EL (cell line): ENCODE measurements at places on chromosomes 11 and 22.
A peak's percentile ranks its signal among the peaks of the same experiment; 100 is the strongest.

DNA sequence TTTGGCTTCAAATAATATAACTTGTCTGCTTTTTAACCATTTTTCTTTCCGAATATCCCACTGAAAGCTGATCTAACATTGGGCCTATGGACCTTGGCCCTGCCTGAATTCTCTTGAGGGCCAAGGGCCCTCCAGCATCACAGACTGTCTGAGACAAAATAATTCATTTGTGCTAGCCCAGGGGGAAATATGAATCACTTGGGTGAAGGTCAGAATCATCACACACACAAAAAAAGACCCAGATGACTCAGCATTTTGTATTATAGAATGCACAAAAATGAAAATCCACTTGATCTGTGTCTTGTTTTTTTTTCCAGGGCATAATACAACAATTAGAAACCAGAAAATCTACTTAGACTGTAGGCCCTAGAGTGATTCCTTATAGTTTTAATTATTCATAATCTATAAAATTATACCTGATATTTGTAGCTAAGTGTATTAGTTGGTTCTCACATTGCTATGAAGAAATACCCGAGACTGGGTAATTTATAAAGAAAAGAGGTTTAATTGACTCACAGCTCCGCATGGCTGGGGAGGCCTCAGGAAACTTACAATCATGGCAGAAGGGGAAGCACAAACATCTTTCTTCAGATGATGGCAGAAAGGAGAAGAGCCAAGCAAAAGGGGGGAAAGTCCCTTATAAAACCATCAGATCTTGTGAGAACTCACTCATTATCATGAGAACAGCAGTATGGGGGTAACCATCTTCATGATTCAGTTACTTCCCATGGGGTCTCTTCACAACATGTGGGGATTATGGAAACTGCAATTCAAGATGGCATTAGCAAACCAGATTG is 15.6 kb upstream of the RDX start:
- DNase-seq: peak; percentile 66

DNA sequence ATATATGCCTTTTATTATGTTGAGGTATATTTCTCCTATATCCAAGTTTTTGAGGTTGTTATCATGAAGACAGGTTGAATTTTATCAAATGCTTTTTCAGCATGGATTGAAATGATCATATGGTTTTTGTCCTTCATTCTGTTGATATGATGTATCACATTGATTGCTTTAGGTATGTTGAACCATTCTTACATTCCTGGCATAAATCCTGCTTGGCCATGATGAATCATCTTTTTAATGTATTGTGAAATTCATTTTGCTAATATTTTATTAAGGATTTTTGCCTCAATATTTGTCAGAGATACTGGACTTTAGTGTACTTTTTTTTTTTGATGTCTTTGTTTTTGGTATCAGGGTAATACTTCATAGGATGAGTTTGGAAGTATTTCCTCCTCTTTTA is 283.8 kb upstream of the C11orf87 start:
- peak; percentile 27 for DNase-seq

DNA sequence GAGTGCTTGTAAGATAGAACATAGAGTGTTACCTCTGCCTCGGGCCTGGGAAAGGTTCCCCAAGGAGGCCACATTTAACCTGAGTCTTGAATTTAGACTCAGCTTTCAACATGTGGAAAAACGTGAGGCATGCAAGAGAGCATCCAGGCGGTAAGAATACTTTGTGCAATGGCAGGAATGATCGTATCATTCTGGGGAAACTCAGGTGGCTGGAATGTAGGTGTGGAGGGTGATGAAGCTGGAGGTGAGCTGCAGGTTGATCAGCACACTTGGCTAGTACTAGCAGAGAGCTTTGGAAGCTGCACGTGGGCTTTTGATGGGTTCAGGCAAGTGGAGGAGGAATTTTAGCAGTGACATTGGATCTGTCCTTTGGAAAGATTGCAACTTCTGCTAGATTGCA is 270.3 kb upstream of the RAG2 start:
- no peak for DNase-seq

- no peak for DNase-seq
Measured at GRCh38 chr11:115891581-115891980, 387.4 kb upstream of the CADM1 start.

DNA sequence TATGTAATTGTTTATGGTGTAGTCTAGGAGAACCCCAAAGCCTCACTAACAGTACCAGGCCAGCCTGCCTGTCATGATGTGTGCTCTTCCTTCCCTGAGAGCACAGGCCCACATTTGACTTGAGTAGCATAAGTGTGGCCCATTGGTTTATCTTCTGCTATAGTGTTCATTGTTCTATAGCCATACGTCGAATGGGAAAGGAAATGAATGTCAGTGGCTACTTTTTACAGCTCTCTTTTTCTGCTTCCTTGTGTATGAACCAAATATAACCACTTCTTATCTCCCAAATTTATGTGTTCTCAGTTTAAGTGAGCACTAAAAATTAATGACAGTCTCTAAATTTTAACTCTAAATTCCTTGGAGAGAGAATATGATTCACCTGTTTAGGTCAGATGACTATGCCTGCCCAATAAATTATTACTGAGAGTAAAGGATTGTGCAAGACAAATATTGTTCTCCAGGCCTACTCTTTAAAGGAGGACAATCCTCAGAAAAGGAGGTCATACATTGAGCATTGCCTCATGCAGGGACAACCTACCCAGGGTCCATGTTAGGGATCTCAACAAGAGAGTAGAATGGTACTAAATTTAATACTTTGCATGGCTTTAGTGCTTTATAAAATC is 222.9 kb upstream of the ARHGAP20 start:
- no peak for DNase-seq

GRCh38 chr11:95305705-95306104 is 74.7 kb upstream of the SESN3 start:
- no peak for DNase-seq

DNA sequence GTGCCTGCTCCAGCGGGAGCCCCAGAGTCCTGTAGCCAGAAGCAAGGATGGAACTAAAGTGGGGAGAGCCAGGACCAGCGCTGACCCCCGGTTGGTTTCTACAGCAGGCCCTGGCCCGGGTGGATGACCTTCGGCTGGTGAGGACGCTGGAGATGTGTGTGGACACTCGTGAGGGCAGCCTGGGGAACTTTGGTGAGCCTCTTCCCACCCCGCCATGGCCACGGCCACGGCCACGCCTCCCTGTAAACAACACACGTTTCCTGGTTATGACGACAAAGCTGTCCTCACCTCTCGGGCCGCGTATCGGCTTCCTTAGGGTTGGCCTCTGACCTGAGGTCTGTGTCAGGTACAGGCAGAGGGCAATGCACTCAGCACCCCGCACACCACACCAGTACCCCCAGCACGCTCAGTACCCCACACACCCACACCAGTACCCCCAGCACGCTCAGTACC is 4.1 kb downstream of the LRRC56 start:
- no peak for DNase-seq

DNA sequence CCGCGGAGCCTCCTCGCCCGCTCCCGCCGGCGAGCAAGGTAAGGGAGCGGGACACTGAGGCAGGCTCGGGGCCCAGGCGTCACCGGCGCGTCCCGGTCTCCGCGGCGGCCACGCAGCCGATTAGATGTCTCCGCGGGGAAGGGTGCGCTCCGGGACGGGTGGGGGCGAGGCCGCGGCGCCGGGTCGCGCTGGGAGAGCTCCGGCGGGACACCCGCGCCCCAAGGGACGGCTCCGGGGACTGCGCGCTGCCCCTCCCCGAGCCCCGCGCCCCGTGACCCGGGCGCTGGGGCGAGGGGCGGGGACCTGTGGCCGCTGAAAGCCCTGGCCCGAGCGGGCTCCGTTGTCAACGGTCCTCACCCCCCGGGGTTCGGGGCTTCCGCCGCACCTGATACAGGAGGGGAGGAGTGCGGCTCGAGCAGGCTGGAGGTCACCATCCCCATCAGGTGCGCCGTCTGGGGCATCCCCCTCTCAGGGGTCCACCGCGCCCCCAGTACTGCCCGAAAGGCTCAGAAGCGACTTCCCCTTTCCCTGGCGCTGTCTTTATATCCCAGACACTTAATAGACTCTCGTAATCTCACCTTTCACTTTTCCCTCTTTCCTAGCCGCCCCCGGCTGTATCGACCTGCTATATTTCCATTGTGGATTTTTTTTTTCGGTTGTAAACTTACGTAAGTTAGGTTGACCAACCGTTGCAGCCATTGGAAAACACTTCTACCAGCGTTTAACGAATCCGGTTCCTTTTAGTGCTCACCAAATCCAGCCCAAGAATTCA is 573 bp downstream of the PPFIA1 start:
- DNase-seq: peak; percentile 59

- DNase-seq: no peak
Measured at GRCh38 chr11:116727990-116728389, 44.8 kb downstream of the BUD13 start.

- no peak for DNase-seq
Measured at GRCh38 chr22:48222742-48223487, 1460.5 kb downstream of the TBC1D22A start.

DNA sequence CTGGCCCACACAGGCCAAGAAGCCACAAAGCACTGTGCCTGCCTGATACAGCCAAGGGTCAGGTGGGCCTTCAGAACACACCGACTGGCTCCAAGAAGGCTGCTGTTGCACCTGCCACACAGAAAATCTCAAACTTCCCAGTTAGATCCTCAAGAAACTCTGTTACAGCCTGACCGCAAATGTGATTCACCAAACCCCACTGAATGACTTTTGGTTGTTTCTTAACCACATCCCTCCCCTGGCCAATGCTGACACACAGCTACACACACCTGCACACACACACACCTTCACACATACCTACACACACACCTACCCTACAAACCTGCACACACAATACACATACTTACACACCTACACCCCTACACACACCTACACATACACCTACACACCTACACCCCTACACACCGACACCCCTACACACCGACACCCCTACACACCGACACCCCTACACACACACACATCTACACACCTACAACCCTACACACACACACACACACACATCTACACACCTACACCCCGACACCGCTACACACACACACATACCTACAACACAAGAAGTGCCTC is 31.5 kb downstream of the CDKN1C start:
- DNase-seq: no peak

- no peak for DNase-seq
Measured at GRCh38 chr11:77201370-77201769, 73.3 kb downstream of the MYO7A start.

- no peak for DNase-seq
Measured at GRCh38 chr11:3949125-3949524, 93.7 kb downstream of the STIM1 start.

- DNase-seq: no peak
Measured at GRCh38 chr11:108975641-108976071, 310.8 kb downstream of the DDX10 start.

DNA sequence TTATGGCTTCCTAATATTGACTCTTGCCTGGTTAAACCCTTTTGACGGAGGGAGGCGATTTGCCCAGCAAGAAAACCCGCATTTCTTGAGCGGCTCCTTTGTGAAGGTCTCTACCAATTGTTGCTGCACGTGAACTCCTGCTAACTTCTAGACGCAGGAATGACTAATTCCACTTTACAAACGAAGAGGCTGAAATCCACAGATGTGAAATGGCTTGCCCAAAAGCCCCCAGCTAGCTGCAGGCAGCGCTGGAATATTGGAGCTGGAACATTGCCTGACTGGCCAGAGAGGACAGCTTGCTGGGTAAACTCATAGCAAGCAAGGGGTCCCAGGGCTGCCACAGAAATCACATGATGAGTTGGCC is 542 bp downstream of the GCAT start:
- peak; percentile 48 for DNase-seq

DNA sequence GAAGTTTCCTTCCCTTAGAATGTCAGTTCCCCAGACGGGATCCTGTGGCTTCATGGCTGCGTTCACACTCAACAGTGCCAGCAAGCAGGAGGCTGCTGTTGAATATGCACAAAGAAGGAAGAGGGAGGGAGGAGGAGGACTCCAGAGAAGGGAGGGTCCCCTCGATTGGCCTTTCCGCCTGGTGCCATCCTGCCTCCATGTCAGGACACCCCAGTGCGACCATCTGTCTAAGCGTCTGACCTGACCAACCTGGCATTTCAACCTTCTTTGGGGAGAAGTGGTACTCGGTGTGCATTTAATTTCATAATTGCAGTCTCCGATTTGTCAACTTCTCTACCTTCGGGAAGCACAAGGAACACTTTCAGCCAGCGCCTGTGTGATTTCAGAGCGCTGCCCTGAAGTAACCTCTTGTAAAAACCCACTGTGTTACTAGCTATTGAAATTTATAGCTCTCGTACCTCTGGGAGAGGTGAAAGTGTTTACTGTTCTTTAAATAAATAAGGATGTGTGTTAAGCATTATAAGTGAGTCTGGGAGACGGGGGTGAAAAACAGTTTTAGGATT is 1491.9 kb downstream of the TBC1D22A start:
- DNase-seq: no peak

- DNase-seq: no peak
Measured at GRCh38 chr22:35349368-35349703, 31.6 kb upstream of the HMOX1 start.

DNA sequence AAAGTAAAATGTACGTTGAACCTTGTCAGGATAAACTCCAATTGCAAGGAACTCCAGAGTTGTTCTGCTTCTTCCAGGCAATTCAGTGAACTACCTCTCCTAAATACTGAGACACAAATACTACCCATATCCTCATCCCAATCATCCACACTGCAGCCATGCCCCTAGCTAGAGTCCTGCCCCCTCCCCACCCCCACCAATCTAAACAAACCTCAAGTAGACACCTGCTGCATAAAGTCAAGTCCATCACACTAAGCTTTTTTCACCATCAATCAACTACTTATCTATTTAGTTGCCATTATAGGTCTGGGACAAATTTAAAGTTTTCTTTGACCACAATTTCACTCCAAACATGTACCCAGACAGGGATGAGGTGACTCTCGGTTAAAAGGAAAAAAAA is 93.2 kb upstream of the APOA1 start:
- DNase-seq: no peak

DNA sequence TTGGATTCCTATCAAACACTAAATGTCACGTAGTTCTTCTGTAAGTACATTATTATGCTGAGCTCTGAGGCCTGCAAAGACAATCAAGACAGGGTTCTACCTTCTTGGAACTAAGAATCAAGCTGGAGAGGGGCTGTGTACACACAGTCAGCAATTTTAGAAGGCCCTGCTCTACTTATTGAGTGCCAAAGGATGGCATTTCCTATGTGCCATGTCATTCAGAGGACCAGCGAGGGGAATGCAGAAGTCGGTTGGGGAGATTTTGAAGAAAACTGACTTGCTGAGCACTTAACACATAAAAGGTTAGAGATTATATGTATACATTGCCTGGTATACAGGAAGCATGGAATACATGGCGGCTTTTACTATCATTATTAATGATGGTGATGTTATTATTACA is 5.3 kb downstream of the SLC37A2 start:
- no peak for DNase-seq

DNA sequence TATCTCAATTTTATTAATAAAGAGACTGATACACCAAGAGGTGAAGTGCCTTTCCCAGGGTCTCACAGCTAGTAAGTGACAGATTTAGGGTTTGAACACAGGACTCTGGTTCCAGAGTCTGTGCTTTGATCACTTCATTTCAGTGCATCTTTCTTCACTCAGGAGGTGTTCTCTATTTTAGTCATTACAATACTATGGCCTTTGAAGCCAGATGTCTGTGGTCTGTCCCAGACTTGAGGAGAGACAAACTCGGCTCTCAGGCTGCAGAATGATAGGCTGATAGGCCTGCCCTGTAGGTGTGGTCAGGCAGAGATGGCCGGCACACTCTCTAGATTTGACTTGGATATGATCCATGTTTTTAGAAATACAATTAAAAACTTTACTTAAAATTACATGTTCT is 478.5 kb upstream of the CCDC90B start:
- DNase-seq: no peak

- no peak for DNase-seq
Measured at GRCh38 chr11:14248580-14248981, 110.4 kb downstream of the RRAS2 start.

GRCh38 chr11:84289381-84289906 is 1003.3 kb upstream of the CCDC90B start:
- DNase-seq: no peak
